Karpas-422 (cell line): ENCODE measurements at places on chromosomes 7 and 10. TPM values are rescaled to one million over a fixed set of nuclear protein-coding genes. Genes with fewer than 3 reads are reported as not detected.

Gene VWDE
- not detected in 2 replicates for total RNA-seq

GRCh38 chr7:93018716-93019115, 99.1 kb downstream of the SAMD9 start:
- DNase-seq = no peak
- no peaks in the 10 kb centered on the region for H3K36me3 ChIP-seq
- no peak overlapping the region for H3K4me3 ChIP-seq
- H3K27me3 ChIP-seq = no peaks in the 10 kb centered on the region

Gene ADGRA1
- not detected in 2 replicates for total RNA-seq

Gene NOC3L
- total RNA-seq = 12.8 and 25.5 TPM in 2 replicates

DNA sequence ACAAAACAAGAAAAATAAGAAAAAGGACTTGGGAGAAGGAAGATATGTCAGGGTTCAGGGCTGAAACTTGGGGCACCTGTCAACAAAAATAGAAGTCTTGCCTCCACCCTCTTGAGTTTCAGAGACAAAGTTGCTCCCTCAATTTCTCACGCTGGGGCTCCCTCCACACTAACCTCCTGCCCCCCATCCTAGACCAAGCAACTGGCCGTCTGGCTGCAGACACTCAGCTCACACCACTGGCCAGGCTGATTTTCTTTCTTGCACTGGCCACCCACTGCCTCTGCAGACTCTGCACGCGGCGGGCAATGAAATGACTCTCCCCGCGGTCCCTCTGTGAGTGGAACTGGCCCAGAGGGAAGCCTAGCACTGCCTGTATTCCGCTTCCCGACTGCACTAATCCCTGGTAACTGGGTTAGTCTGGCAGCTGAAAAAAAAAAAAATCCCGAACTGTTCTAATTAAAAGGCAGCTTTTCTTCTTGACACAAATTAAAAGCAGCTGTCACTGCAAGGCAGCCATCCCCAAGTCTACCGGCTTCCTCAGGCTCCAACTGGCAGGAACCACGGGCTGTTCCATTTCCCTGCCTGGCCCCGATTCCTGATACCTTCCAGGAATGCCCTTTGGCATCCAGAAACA, 83.5 kb downstream of the SPDYE5 start:
- no peaks in the 10 kb centered on the region for H3K27me3 ChIP-seq
- no peak for DNase-seq
- no peak overlapping the region for H3K27ac ChIP-seq
- H3K36me3 ChIP-seq = no peaks in the 10 kb centered on the region
- no peak overlapping the region for H3K4me3 ChIP-seq

DNA sequence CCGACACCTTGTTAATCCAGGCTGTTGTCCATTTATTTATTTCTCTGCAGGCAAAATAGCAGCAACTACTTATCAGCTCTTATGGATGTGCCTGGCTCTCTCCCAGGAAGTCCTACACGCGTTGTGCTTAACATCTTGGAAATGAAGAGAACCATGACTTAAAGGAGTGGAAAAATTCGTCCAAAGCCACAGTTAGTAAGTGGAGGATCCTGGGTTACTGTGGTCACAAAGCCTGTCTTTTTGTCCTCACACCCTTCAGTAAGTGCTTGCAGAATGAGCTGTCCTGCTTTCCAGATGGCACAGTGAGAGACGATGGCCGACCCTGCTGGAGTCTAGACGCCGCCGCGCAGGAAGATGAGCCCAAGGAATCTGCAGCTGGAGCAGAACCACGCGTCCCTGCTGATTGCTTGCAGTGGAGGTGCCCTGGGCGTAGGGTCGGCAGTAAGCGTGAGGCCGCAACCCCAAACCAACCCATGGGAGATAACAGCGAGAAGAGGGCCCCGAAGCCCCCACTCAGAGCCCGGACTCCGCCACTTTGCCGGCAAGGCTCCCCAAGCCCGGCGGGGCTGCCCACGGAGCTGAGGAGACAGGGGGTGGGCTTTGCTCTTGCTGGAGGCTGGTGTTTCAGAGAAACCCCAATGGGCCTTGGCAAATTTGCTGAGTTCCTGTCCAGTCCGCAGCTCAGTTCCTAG, 178.6 kb downstream of the CXCL12 start:
- no peak overlapping the region for H3K27ac ChIP-seq
- H3K4me3 ChIP-seq = no peak overlapping the region
- H3K27me3 ChIP-seq = no peaks in the 10 kb centered on the region

DNA sequence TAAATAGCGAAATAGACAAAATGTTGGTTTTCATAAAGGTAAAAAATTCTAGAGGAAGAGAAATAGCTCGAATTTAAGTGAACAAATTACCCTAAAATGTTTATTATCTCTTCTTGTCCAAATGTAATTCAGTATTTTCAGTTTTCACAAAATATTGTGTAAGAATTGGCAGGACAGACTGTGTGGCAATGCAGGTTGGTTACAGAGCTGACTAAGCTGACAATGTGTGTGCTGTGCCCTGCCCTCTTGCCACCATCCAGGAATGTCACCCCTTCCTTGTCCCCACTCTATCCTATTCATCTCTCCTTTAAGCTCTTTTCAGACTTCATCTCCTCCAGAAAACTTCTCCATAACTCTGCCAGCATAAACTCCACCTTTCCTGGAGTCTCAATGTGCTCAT, 46.1 kb downstream of the COL28A1 start:
- H3K27ac ChIP-seq = no peak overlapping the region
- no peaks in the 10 kb centered on the region for H3K27me3 ChIP-seq
- no peak for DNase-seq
- H3K36me3 ChIP-seq = no peaks in the 10 kb centered on the region
- no peak overlapping the region for H3K4me3 ChIP-seq

DNA sequence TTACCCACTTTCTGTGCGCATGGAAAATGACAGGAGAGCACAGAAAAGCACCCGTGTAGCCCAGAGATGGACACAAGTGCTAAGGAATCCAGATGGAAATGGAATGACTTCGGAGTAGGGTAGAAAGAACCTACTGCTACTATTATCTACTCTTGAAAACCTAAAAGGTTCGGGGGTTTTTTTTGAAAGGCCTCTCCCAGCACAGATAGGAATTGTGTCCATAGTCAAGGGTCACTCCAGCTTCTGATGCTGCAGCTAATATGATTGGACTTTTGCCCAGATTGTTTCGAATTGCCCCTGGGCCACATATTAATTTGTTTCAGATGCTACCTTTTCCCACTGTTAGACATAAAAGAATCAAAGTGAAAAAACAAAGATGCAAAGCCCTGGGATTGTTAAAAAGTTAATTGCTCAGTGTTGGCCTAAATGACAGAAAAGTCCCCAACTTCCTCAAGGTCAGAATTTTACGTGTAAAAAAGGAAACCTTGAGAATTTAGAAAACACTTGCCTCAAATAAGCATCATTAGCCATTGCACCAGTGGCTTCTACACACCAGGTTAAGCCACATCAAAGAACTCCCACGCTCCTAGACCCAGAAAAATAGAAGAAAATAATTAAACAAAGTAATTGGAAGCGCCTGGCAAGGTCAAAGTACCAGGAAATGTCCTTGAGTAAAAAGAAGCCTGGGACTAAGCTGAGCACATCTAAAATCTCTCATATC, 40.8 kb upstream of the INSIG1 start:
- no peaks in the 10 kb centered on the region for H3K27me3 ChIP-seq
- DNase-seq = no peak
- no peaks in the 10 kb centered on the region for H3K36me3 ChIP-seq
- H3K27ac ChIP-seq = no peak overlapping the region
- no peak overlapping the region for H3K4me3 ChIP-seq

- H3K27ac ChIP-seq = no peak overlapping the region
- H3K27me3 ChIP-seq = no peaks in the 10 kb centered on the region
- H3K4me1 ChIP-seq = no peaks in the 10 kb centered on the region
These were observed 58.9 kb downstream of the CFAP46 start for GRCh38 chr10:132883391-132883881.

Gene FAM204A
- total RNA-seq = 56.1 and 86.2 TPM in 2 replicates

DNA sequence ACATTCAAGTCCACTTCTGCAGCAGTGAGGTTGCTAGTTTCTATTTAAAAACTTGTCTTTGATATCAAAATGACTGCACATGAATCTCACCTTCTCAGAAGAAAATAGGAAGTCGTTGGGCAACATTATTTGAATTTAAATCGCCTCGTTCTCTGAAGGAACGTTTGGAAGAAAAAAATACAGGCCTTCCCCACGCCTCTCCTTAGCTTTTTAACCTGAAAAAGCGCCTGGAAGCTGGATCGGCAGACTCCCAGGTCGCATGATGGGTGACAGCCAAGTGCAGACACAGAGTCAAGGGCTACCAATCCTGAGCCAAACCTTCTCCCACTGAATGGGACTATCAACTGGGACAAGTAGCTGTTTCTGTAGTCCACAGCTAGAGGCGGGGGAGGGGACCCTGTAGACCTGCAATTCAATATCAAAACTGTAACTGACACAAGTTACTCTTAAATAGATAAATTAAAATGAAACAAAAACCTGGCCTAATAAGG, 2.2 kb downstream of the FAM53B start:
- H3K4me3 ChIP-seq = peak overlapping the region; percentile 93
- H3K4me1 ChIP-seq = peaks cover 76% of the 10 kb centered on the region
- DNase-seq = peak; percentile 83

Gene NOM1
- total RNA-seq = 18.4 and 25.0 TPM in 2 replicates

DNA sequence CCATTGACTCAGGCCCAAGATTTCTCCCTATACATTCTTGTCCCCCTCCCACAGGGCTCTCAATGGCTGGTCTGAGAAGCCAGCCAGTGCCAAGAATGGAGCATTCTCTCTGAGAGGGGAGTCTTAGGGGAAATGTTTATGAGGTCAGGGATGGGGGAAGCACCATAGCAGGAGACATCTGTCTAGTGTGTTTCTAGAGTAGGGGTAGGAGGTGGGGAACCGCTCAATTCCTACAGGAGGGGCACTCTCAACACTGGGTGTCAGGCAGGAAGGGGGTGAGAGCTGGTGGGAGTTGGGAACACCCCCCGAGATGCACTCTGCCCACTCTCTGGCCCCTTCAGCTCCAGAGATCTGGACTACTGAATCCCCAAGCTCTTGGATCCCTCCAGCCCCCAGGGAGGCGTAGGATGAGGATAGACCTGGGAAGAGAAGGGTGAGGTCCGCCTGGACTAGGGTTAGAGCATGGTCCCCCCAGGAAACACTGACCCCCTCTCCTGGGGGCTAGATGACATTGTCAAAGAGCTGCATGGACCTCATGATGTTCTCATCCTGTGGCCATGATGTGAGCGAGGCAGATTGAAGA, 8.7 kb upstream of the OGA start:
- no peaks in the 10 kb centered on the region for H3K27me3 ChIP-seq
- no peak overlapping the region for H3K4me3 ChIP-seq
- no peaks in the 10 kb centered on the region for H3K36me3 ChIP-seq
- no peak for DNase-seq
- peaks cover 27% of the 10 kb centered on the region for H3K4me1 ChIP-seq

GRCh38 chr7:94354953-94355352, 39.7 kb upstream of the COL1A2 start:
- no peak for DNase-seq
- H3K36me3 ChIP-seq = no peaks in the 10 kb centered on the region
- H3K27me3 ChIP-seq = no peaks in the 10 kb centered on the region
- peaks cover 5% of the 10 kb centered on the region; the same call in 1 of the 2 replicates for H3K4me1 ChIP-seq
- H3K27ac ChIP-seq = no peak overlapping the region
- no peak overlapping the region for H3K4me3 ChIP-seq

Gene MBLAC1
- total RNA-seq = 1.4 TPM in 1 of 2 replicates, not detected in the other

Gene PIK3AP1
- total RNA-seq = 131 and 162 TPM in 2 replicates
